ENCODE measurements at places on chromosomes 3 and 15.

DNA sequence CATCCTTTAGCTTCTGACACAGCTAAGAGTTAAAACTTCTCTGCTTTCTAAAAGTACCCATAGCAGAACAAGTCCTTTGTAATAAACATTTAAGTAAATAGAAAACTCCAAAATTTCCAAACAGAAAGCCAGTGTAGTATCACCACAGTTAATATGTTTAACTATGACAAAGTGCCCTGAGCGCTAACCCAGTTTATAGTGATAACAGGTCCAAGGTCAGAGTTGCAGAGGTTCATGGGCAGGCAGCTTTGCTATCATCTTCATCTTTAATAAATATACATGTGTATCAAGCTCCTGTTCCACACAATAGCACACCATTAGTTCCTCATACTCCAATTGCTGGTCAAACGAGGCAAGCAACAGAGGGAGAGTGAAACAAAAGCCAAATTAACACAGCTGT, 12.4 kb upstream of the TOP2B start:
- DNase-seq: no peak

- no peak for DNase-seq
Measured at GRCh38 chr3:43055806-43056770, 49.8 kb downstream of the POMGNT2 start.

- no peak for DNase-seq
Measured at GRCh38 chr3:66723231-66723630, 222.4 kb upstream of the LRIG1 start.

DNA sequence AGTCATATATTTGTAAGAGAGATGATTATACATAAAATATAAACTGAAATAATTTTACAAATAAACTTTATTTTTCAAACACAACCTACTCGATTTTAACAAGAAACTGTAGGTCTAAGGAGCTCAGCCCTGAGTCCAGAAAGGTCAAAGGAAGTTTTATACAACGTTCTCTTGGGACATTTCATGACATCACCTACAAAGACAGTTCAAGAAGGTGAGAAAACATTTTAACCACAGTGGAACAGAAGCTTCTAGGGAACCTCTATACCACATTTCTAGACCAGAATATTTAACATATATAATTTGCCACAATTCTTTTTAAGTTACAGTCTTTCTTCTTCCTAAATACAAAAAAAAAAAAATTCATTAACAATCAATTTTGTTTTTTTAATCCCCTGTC, 40.1 kb downstream of the CBLB start:
- DNase-seq: no peak

DNA sequence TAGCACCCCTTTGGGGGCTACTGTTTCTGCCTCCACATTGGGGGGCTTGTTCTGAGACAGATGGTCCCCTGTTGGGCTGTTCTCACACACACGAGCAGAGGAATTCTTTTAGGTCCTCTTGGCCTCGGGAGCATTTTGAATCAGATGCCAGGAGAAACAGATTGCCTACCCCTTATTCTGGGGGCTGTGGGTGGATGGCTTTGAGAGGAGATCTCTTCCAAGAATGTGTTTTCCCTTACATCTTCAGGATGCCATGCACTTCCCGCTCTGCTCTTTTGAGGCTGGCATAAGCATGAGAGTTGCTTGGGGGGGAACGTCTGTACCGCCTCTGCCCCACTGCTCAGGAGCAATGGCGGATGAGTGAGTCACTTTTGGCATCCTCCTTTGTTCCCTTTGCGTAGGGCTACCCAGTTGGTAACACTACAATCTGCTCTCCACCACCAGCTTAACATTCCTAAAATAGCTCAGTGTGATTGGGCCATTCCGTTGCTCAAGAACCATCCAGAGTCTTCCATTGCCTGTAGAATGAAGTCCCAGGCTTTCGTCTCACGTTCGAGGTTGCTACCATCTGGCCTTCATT, 154.4 kb downstream of the RPLP1 start:
- DNase-seq: no peak

GRCh38 chr3:159785273-159785708, 203.3 kb upstream of the IL12A start:
- DNase-seq: no peak

DNA sequence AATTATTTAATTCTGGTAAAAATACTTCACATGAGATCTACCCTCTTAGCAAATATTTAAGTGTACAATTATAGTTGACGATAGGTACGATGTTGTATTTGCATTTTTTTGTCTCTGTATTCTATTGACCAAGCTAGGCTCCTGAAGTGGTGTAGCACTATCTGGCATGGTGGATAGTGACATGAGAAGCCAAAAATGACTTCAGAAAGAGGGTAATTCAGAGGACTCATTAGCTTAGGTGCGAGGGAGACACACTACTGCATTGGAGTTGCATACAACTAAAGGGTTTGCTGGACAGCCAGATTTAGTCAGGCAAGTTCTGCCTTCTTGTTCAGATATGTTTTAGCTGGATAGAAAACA, 50.6 kb downstream of the KBTBD8 start:
- DNase-seq: no peak

DNA sequence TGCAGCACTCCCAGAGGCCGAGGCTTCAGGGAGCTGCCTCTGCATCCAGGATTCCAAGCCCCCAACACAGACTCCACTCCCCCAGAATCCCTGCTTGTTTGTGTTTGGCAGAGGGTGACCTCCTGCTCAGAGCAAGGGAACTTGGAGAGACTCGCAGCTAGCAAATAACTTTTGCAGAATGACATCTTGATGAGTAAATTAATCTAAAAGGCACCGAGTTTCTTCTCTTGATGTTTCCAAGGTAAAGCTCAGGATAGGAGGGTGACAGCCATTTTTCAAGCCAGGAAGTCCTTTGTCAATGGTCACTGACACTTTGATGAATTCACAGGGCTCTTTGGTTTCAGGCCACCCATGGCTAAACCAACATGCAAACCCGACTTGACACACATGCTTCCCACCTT, 523.0 kb downstream of the NTRK3 start:
- DNase-seq: no peak

DNA sequence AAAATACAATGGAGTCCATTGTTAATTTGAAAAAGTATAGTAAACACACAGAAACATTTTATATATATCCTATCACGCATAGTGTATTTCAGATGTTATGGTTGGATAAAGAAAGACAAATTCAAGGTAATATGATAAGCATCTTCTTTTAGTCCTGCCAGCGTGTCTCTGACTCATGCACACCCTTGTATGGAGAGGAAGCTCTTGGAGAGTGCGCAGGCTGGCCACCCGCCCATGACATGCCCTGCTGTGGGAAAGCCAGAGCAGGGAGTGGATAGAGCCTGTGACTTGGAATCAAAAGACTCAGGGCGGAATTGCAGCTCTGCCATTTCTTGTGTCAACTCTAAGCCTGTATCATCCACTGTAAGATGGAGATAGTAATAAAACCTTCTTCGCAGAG, 23.0 kb upstream of the COPG1 start:
- DNase-seq: peak; percentile 90

DNA sequence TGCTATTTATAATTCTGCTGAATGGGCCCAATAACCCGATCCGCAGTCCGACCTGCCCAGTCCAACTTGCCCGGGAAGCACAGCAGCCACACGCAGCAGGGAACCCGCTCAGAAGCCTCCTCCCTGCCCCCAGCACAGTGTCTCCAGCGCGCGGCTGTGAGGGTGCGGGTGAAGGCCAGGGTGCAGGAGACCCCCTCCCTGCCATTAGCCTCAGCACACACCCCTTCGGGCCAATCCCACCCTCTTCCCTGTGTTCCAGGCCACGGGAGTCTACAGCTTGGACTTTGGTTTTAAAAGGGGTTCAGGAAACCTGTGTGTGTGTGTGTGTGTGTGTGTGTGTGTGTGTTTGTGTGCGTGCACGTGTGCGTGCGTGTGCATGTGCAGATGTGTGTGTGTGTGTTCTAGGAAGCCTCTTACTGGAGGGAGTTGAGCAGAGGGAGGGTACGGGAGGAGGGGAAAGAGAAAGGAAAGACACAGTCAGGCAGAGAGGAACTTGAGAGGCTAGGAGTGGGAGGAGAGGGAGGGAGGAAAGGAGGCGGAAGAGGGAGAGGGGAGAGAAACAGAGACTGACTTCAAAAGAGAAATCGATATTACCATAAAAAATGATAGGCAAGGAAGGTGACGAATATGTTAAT, 34.2 kb downstream of the ATP2B2 start:
- DNase-seq: no peak

GRCh38 chr3:11162401-11163345, 8.4 kb downstream of the HRH1 start:
- DNase-seq: no peak

DNA sequence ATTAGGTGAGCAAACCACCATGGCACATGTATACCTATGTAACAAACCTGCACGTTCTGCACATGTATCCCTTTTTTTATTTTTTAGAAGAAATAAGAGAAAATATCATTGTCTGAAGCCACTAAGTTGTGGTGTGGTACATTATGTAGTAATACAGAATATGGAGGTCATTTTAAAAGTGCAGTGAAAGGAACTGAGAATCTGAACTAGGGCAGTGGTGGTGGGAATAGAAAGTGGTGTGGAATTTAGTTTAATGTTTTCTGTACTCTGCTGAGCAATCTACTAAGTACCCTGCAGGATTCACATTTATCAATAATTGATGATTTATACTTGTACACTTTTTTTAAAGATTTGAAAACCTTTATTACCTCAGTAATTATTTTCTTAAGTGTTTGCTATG, 283.5 kb downstream of the CHL1 start:
- no peak for DNase-seq

- DNase-seq: peak; percentile 44
Measured at GRCh38 chr3:13040361-13041074, 32.7 kb downstream of the IQSEC1 start.

DNA sequence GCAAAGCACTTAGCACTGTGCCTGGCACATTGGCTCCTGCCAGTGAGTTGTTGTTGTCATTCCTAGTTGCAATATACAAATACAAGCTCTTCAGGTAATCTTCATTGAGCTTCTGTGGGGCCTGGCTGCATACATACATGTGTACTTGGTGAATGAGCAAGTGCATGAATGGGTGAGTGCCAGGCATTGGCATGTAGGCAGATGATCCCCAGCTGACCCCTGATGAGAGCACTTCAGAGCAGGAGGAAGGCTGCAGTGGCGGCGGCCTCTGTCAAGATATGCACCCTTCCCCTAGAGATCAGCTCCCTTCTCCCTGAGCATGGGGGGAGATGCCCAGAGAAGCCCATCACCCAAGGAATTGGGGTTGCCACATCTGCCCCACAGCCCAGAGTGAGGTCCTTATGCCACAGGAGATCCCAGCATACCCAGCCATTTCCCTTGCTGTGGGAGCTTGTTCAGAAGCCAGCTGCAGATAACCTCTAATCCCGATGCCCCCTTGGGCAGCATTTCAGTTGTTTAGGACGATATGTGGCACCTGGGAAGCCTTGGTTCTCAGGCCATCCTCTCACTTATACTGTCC, 8.8 kb downstream of the CACNA2D3 start:
- DNase-seq: no peak

DNA sequence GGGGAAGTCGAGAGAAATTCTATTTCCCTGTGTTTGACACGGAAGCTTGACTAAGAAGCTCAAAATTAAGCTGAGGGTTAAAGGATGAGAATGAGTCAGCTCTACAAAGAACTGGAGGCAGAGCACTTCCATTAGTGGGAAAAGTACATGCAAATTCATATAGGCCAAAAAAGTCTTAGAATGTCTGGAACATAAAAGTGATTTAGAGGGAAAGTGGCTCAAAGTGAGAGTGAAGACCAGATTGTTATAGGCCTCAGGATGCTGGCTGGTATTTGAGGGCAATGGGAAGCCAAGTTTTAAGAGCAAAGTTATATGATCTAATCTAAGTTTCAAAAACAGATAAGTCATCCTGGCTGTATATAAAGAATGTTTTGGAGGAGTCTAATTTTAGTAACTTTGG, 857.3 kb downstream of the NAALADL2 start:
- no peak for DNase-seq

DNA sequence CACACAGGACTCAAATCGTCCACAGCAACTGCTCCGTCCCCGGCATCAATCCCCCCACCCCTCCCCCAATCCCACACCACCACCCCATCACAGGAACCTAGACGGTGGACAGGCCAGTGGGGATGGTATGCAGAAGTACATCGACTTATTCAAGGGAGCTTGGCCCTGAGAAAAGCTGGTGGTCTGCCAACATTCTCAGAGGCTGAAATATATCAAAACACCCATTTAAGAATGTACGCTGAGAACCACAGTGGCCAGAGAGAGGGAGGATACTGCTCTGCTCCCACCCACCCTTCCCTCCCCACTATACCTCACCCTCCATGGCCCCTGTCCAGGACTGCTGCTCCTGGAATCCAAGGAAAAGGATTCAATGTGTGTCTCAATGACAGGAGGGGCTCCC, 12.4 kb upstream of the USP3 start:
- no peak for DNase-seq

GRCh38 chr3:124333931-124334640, 342.2 kb upstream of the ROPN1 start:
- no peak for DNase-seq

GRCh38 chr15:40769274-40770146, at the start of gene C15orf62:
TSS of gene C15orf62 (plus strand) at chr15:40769980. CDS start at chr15:40770496, 516 bp downstream.
- peak; percentile 73 for DNase-seq

DNA sequence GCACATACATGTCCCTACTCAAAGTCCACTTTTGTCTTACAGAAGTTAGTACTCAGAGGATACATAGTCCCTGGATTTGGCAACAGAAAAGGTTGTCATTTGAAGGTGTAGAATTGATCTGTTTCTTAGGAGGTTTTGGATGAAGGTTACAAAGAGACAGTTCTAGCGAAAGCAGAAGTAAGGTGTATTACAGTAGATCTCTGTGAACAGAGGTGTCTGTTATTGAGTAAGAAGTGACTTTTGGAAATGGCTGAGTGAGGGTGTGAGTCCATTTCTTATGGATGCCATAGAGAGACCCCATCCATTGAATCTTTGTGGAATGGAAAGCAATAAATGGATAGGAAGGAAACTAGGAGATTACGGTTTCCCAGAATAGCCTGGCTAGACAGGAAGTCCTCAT, 5.6 kb downstream of the ZNF662 start:
- no peak for DNase-seq

DNA sequence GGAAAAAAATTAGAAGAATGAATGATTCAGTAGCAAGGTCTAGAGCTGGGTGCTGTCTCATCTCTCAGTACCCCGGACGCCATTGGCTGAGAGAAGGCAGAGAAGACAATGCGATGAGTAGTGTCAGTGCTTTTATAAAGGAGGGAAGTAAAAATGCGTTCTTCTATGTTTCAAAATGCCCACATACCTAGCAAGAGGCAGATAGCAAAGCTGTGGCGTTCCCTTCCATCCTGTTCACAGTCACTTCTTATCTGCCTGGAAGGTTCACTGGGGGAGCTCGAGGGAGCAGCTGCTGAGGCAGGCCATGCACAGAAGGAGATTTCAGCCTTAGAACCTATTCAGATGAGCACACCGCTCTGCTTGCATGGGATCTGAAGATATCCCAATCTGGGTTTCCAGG, 234.0 kb downstream of the RPLP1 start:
- DNase-seq: no peak

GRCh38 chr3:112087746-112088145, 1.6 kb downstream of the C3orf52 start:
- no peak for DNase-seq

- no peak for DNase-seq
Measured at GRCh38 chr3:66527246-66527645, 26.4 kb upstream of the LRIG1 start.

Measured in right cardiac atrium (tissue), 5 donors.